Stimulated activated CD4-positive, alpha-beta T cell treated with anti-CD3 and anti-CD28 coated beads, Interleukin-1b, Interleukin-23, amount 100 ng/mL, for 1 hour (primary cell): ENCODE measurements at places on chromosomes 1 and 21.

DNA sequence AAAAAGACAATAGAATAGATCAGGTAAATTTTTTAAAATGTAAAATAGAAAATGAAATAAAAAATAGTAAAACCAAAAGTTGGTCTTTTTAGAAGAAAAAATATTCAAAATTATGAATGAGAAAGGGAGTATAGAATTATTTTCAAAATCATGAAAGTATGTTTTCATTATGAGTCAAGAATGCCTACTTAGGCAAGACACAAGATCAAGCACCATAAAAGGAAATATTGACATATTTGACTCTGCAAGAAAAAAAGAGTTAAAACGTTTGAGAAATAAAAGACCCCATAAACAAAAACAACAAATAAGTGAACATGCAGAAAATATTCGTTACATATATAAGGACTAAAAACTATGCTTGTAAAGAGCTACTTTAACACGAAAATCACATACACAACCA lies 4.8 kb upstream of the COX20 start:
- DNase-seq: no peak

- no peak for DNase-seq
Observed at GRCh38 chr1:8059161-8059622, 33.1 kb upstream of the ERRFI1 start.

DNA sequence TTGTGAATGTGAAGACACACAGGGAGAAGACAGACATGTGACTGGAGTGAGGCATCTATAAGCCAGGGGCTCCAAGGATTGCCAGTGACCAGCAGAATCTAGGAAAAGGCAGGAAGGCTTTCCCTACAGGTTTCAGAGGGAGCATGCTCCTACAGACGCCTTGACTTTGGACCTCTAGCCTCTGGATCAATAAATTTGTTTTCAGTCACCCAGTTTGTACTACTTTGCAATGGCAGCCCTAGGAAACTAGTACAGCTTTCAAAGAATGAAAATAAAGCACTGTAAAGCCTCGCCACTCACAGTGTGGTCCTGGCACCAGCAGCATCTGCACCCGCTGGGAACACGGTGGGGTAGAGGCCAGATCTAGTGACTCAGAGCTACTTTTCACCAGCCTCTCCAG lies 510.0 kb downstream of the LTN1 start:
- no peak for DNase-seq

- DNase-seq: no peak
Observed at GRCh38 chr1:33170351-33171274, 11.2 kb downstream of the TRIM62 start.

DNA sequence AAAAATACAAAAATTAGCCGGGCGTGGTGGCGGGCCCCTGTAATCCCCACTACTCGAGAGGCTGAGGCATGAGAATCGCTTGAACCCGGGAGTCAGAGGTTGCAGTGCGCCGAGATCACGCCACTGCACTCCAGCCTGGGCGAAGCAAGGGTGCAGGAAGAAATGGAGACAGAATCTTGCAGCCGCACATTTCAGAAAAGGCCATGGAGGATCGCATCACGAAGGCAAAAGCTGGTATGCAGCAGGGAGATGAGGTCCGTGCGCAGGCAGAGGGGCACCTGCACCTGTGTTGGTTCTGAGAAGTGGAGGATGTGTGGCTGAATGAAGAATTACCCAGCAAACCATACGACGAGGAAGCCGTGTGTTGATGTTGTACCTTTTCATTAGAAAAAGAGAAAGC lies 53.0 kb upstream of the ABCG1 start:
- DNase-seq: no peak

- DNase-seq: no peak
Observed at GRCh38 chr1:76725864-76726619, 141.2 kb upstream of the ST6GALNAC5 start.

DNA sequence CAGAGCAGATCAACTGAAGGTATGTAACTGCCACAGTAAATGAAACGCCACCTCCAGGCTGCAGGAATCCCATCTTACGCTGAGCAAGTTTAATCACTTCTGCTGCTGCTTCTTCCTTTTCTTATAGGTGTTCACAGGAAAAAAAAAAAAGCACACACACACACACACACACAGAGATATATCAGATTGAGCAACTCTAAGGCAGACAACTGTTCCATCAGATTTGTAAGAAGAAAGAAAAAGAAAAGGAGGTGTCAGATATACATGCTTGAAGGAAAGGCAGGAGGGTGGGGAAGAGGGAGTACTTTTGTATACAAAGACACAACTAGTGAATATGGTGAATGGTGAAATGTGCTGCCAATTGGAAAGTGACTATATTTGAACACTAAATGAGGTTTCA lies 28.6 kb downstream of the DSTYK start:
- no peak for DNase-seq

- no peak for DNase-seq
Observed at GRCh38 chr1:185694081-185694480, 40.1 kb upstream of the HMCN1 start.

DNA sequence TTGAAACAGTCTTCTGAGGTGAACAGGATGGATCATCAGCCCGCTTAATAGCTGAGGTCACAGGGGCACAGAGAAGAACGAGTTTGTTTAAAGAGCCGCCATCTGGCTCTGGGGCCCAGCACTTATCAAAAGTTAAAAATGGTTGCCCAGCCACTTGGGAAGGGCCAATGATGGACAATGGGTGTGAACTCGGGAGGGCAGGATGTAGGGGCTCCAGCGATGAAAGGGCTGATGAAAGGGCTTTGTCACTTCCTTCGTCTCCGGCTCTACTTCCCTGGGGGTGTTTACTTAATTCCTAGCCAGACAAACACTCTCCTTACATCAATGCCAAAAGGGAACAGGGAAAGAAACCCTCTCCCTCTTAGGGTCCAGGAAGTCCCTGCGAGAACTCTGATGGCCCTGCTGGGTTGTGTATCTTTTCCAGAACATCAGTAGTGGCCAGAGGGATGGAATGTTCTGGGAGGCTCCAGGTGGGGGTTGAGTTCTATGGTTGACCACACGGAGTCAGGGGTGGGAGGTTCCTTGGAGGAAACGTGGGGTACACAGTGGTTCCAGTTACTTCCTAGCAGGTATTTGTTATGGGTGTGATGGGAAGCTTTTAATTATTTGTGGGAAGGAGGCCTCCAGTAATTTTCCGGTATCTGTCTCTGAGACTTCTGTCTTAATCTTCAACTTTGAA lies 9.0 kb upstream of the ABCG1 start:
- DNase-seq: no peak

DNA sequence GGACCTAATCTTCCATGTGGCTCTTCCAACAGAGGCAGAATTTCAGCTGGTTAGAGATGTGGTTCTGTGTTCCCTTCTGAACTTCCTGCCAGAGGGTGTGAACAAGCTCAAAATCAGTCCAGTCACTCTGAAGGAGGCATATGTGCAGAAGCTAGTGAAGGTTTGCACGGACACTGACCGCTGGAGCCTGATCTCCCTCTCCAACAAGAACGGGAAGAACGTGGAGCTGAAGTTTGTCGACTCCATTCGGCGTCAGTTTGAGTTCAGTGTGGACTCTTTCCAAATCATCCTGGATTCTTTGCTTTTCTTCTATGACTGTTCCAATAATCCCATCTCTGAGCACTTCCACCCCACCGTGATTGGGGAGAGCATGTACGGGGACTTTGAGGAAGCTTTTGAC lies 17.3 kb downstream of the TENT5C start:
- no peak for DNase-seq

DNA sequence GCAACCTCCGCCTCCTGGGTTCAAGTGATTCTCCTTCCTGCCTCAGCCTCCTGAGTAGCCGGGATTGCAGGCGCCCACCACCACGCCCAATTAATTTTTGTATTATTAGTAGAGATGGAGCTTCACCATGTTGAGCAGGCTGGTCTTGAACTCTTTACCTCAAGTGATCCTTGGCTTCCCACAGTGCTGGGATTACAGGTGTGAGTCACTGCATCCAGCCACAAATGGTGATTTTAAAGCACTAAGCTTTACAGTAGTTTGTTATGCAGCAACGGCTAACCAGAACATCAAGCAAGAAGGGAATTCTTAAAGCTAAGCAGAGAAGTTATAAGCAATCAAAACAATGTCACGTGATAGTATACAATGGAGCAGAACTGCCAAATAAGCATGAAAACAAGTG lies 65.7 kb downstream of the NVL start:
- DNase-seq: no peak

DNA sequence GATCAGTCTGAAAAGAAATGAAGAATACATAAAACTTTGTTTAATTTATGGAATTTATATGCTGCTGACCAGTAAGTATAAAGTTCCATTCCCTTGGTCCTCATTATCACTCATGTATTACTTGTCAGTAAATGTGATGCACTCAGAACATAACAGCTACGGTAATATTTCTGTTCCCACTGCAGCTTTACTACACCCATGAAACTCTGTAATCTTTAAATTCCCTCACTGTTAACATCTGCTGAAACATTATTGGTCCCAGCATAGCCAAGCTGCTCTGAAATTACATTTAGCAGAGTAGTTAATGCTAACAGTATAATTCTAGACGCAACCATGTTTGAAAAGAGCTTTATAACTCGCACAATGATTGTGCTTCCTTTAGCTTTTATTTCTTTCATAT lies 238.4 kb downstream of the GPATCH2 start:
- DNase-seq: no peak

DNA sequence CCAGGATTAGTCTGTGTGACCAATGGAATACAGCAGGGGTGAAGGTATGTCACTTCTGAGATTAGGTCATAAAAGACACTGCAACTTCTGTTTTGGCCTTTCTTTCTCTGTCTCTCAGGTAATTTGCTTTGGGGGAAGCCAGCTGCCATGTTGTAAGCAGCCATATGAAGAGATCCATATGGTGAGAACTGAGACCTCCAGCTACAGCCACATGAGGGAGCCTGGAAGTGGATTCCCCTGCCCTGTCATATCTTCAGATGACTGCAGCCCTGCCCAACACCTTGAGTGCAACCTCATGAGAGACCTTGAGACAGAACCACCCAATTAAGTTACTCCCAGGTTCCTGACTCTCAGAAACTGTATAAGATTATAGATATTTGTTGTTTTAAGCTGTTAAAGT lies 70.1 kb upstream of the ESRRG start:
- no peak for DNase-seq

DNA sequence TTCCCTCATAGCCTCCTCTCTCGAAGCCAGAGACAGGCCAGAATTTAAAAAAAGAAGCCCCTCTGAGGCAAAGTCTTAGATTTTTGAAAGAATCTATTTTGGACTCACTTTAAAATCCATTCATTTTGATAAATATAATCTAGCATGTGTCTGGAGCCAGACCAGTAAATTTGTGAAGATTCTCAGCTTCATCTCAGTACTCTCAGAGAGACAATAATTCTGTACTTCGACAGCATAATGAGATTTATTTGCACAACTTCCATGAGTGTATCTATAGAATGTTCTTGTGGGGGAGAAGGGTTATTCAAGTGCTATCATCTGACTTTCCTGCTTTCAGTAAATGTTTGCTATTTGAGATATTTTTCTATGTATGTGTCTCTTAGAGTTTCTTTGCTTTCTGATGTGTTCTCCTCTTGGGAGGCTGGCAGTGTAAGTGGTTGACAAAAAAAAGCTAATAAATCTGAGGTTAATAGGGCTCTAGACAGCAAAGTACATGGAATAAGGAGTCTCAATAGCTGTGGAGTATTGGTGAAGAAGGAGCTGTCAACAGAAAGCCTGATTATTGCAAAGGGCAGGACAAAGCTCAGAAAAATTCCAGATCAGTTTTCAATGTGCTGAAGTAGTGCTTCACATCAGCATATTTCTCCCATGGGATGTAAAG lies 223.0 kb downstream of the PTBP2 start:
- DNase-seq: no peak

GRCh38 chr1:226309398-226310244 lies 657 bp upstream of the LIN9 start:
- DNase-seq: peak; percentile 7

DNA sequence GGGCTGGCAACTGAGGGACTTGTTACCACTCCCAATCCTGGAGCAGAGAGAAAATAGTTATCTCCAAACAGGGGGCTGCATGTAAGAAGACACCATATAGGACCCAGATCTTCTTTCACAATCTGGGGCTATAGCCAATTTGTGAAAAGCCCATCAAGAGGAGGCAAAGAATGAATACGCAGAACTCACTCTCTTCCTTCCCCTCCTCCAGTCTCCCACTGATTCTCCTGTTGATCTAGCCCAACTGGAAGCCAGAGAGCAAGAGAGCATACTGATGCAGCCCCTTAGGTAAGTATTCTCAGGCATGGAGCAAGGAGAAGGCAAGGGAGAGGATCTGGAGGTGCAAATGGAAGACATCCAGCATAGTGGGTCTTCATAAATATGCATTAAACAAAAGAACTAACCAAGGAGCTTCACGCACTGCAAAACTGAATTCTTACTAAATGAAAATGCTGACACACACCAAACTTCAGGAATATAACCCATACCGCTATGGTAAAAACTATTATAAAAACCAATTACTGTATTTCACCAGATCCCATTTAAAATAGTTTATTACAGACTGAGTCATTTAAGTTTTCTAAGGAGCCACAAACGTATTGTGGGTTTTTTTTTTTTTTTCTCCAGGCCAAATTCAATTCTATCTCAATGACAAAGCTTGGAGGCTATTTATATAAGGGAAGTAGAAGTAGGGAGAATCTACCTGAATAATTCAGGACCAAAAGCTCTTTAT lies 15.5 kb upstream of the HMGB4 start:
- DNase-seq: no peak

- DNase-seq: no peak
Observed at GRCh38 chr1:101444873-101445618, 208.2 kb downstream of the S1PR1 start.

DNA sequence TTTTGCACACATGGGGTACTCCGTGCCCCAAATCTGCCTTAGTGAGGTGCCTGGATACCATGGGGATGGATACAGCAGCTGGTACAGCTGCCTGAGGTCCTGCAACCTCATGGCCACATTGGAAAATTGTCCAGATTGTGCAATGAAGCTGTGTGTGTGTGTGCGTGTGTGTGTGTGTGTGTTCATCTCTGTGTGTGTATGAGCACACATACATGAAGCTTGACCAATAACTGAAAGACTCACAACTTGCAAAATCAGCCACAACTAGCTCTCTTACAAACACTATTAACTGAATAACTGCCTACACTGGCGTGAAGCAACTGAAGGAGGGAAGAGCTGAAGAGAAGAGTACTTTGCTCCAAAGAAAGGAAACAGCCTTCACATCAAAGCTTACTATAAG lies 78.1 kb downstream of the ERG start:
- DNase-seq: no peak

- DNase-seq: no peak
Observed at GRCh38 chr21:28068455-28069358, 924.0 kb downstream of the LTN1 start.

GRCh38 chr21:38129711-38130110 lies 127.1 kb upstream of the KCNJ15 start:
- no peak for DNase-seq

DNA sequence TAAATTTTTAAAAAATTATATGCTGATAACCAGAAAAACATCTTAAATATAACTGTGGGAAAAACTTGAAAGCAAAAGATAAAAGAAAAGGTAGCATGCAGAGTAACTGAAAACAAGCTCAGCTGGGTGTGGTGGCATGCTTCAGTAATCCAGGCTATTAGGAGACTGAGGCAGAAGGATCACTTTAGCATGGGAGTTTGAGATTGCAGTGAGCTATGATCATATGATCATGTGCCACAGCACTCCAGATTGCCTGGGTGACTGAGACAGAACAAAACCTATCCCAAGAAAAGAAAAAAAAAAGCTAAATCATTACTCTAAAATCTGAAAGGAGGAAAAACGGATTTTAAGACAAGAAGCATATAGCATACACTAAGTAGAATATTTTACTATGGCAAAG lies 1624.0 kb downstream of the AMY1C start:
- no peak for DNase-seq
